ENCODE measurements at places on chromosomes 6 and 20. TPM values are rescaled to one million over a fixed set of nuclear protein-coding genes. Genes with fewer than 3 reads are reported as not detected.

WFDC10B gene
- 0.39 TPM for total RNA-seq

VWA7 gene
- total RNA-seq = 0.77 TPM

E2F3 gene
- 6.7 TPM for total RNA-seq

SIGLEC1 gene
- total RNA-seq = not detected

RAET1G gene
- total RNA-seq = 1.6 TPM

TIAM2 gene
- 1.9 TPM for total RNA-seq

ATP6V1G2 gene
- 2.1 TPM for total RNA-seq

XPO5 gene
- total RNA-seq = 70.7 TPM

GJA10 gene
- total RNA-seq = not detected

ENPP5 gene
- not detected for total RNA-seq

ZNF337 gene
- 8.3 TPM for total RNA-seq

TNNC2 gene
- not detected for total RNA-seq

RHAG gene
- 0.05 TPM for total RNA-seq

FBXO5 gene
- 38.7 TPM for total RNA-seq

HSF2 gene
- total RNA-seq = 13.3 TPM

GRIK2 gene
- total RNA-seq = not detected

SPDEF gene
- 0.07 TPM for total RNA-seq

ENPP1 gene
- 17.9 TPM for total RNA-seq

SIM1 gene
- total RNA-seq = not detected

RSPO3 gene
- total RNA-seq = 0.11 TPM

ZKSCAN4 gene
- total RNA-seq = 4.8 TPM

GPSM3 gene
- total RNA-seq = 80.6 TPM

UFL1 gene
- 12.9 TPM for total RNA-seq

GPR63 gene
- total RNA-seq = 1.3 TPM

MCCD1 gene
- not detected for total RNA-seq

SCGN gene
- not detected for total RNA-seq

AVP gene
- not detected for total RNA-seq

ZGPAT gene
- total RNA-seq = 29.6 TPM

JPH2 gene
- 0.53 TPM for total RNA-seq
